ENCODE measurements at places on chromosomes 6 and 20.

DNA sequence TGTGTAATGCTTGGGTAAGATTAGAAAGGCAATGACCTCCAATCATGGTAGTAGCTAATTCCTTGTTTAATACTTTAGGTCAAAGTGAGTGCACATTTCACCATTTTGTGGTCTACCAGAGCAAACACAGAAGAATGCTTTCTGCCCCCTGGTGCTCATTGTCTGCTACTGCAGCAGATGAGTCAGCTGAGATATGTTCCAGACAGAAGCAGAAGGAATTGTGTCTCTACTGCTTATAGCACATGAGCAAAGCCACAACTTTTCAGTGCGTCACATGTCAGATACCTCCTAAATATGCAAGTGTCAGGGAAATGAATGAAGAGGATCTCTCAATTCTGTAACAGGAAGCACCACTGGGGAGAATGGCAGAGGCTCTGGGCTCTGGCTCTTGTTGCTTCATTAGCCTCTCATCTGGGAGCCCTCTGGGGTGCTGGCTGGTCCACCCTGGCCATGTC is 308.9 kb downstream of the ALDH8A1 start:
- DNase-seq: peak; percentile 62

- no peak for DNase-seq
Measured at GRCh38 chr20:63955281-63955826, 862 bp downstream of the UCKL1 start.

DNA sequence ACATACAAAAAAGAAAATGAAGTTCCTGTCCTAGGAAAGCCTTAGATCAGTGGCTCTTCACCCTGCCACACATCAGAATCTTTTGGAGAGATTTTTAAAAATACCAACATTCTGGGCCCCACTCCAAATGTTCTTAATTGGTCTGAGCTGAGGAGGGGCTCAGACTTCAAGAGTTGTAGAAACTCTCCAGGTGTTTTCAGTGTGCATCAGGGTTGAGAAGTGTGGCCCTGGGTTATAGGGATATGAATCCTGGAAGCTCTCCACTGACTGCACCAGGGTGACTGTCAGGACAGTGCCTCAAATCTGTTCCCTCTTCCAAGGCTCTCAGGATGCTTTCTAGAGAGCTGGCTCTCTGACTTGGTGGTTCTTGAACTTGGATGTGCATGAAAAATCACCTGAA is 5.5 kb upstream of the MYLK2 start:
- DNase-seq: no peak

GRCh38 chr6:104940893-104941728 is 15.8 kb upstream of the LIN28B start:
- no peak for DNase-seq

DNA sequence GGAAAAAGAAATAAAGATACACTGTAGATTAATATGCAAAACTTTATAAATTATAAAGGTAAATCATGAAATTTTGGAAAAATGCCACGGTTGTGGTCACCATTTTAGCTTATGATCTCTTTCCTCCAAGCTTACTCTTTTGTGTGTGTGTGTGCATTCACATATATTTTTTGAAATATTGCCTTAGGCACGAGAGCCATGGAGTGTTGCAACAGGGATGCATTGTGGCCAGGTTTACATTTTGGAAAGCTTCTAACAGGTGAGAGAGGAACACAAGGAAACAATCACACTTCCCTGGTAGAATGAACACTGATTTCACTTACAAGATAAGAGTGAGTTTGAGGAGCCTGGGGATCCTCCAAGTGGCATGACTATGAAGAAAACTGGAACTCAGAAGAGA is 214.5 kb upstream of the TENT5A start:
- DNase-seq: no peak

GRCh38 chr6:125831659-125832058 is 40.9 kb downstream of the NCOA7 start:
- no peak for DNase-seq

GRCh38 chr20:62303340-62304226 is 786 bp downstream of the ADRM1 start:
- no peak for DNase-seq

DNA sequence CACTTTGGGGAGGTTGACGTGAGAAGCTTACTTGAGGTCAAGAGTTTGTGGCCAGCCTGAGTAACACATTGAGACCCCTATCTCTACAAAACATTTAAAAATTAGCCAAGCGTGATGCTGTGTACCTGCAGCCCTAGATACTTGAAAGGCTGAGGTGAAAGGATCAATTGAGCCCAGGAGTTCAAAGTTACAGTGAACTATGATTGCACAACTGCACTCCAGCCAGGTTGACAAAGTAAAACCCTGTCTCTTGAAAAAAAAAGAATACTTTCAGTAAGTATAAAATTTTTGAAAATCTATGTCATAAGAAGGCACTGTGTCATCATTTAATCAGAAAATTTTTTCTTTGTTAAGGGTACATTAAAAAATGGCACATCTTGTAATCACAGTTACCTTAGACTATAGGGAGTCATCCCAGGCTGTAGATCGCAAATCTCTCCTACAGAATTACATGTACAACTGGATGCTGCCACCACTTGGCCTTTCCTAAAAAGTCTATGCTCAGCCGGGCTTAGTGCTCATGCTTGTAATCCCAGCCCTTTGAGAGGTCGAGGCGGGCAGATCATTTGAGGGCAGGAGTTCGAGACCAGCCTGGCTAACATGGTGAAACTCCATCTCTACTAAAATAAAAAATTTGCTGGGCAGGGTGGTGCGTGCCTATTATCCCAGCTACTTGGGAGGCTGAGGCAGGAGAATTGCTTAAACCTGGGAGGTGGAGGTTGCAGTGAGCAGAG is 17.0 kb upstream of the MRS2 start:
- no peak for DNase-seq

GRCh38 chr20:20887593-20888265 is 175.3 kb upstream of the RALGAPA2 start:
- no peak for DNase-seq

DNA sequence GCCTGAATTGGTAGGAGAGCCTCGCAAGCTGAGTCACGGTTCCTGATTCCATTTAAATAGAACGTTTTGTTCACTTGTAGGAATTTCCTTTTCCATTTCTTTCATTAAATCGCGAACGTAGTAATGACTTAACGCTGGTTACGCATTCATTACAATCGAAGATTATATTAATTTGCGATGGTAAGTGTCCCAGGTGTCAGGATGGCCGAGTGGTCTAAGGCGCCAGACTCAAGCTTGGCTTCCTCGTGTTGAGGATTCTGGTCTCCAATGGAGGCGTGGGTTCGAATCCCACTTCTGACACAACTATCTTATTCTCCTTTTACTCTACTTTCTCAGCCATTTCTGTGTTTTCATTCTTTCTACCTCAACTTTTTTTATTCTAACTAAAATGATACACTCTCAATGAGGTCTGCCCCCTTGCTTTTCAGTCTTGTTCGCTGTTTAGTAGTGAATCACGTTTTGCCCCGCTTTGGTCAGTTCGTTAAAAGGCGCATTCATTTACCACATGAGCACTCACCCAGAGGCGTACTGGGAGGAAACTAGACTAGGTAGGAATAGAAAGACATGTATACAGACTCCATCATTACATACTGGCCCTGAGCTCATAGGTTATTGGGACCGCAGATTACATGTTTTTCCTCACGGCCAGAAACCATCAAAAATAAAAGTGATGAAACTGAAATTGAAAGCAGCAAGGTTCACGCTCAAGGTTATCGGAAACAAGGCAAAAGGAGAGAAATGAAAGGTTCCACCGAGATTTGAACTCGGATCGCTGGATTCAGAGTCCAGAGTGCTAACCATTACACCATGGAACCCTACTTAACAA is 17.3 kb upstream of the TRIM27 start:
- peak; percentile 44 for DNase-seq

DNA sequence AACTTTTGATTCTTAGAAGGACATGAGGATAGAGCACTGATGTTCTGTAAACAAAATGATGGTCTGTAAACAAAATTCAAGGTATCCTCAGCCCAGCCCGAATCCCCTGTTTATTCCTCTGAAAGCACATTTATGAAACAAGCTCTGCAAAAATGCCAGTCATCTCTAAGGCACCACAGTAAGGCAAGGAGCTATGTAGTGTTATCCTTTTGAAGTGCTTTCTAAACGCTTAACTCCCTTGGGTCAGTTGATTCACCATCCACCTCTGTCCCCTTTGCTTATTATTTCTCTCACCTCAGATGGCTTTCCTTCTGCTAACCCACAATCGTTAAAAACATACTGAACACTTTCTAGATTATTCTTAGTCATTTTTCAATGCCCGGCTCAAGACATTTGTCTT is 93.8 kb downstream of the ATXN1 start:
- no peak for DNase-seq

DNA sequence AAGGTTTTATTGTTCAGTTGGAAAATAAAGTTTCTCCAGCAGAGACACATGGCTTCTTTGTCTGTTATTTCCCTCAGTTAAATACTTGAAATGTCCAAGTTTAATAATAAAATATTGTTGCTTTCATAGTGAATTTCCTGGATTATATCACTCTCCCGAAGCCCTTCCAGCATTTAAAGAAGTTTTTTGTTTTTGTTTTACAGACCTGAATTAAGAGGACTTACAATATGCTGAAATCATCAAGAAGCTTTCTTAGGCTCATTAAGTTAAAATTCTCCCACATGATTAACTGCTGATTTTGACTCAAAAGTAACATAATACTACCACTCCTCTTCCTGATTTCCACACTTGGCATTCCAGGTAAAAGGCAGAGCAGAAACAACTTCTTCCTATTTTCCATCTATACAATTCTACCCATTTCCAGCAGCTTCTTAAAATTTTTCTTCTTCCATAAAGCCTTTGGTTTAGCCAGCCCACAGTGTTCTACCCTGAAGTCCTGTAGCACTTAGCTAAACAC is 35.8 kb downstream of the PDSS2 start:
- DNase-seq: no peak

- no peak for DNase-seq
Measured at GRCh38 chr6:128446497-128446896, 73.9 kb downstream of the PTPRK start.

GRCh38 chr6:170049641-170050561 is 241.0 kb downstream of the DLL1 start:
- no peak for DNase-seq

- no peak for DNase-seq
Measured at GRCh38 chr6:7138921-7139358, 31.2 kb downstream of the RREB1 start.

- DNase-seq: no peak
Measured at GRCh38 chr6:8200255-8200654, 97.9 kb upstream of the EEF1E1 start.

GRCh38 chr20:13336308-13337089 is 115.4 kb downstream of the ISM1 start:
- DNase-seq: no peak

GRCh38 chr20:47677635-47678453 is 107.4 kb downstream of the SULF2 start:
- peak; percentile 23 for DNase-seq

DNA sequence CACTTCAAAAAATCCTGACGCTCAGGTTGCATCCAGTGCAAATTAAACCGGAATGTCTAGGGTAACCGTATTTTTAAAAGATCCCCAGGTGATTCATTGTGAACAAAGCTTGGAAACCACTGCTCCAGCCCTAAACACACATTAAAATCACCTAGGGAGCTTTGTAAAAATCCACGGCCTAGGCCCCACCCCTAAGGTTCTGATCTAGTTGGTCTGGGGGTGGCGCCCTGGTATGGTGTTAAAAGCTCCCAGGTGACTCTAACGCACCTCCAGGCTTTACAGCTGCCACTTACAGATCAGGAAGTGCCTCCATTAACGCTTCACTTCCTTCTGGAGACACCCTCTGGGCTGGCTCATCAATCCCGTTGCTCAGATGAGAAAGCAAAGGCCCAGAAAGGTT is 92.2 kb downstream of the GRM4 start:
- no peak for DNase-seq

- peak; percentile 31 for DNase-seq
Measured at GRCh38 chr20:57619051-57619831, 985 bp downstream of the ZBP1 start.

- DNase-seq: no peak
Measured at GRCh38 chr6:151307501-151307900, 67.7 kb downstream of the AKAP12 start.

- no peak for DNase-seq
Measured at GRCh38 chr6:170080169-170080827, 210.6 kb downstream of the DLL1 start.

DNA sequence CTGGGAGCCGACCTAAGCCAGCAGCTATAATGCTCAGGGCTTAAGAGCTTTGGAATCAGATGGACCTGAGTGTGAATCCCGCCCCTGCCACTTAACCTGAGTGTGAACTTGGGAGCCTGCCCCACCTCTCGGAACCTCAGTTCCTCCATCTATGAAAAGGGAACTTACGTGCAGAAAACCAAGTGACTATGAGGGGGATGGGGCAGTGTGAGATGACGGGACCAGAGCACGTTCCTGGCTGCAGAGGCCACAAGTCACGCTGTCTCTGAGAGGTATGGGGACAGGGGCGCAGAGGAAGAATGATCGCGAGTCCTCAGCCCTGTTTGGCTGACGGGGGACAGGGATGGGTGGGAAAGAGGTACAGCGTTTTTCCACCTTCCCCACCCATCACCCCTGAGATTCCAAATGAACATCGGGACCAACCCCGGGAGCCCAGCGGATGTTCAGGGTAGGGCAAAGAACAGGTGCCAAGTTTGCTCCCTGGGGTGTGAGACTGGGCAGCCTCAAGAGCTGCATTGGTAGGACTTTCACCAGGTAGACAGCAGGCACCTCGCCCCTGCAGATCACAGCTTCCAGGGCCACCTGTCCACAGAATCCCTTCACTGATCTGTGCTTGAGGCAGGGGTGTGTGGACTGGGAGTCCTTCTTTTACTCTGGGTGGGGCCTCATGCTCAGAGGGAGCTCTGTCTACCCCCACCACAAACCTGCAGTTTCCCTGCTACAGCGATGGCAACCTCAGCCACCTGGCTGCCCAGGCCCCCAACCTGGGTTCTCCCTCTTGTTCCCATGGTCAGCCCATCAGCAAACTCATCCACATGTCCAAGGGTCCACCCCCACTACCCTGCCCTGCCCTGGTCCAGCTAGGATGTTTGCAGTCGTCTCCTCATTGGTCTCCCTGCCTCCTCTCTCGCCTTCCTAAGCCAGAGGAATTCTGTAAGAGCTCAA is 85.8 kb downstream of the CEBPB start:
- DNase-seq: no peak

DNA sequence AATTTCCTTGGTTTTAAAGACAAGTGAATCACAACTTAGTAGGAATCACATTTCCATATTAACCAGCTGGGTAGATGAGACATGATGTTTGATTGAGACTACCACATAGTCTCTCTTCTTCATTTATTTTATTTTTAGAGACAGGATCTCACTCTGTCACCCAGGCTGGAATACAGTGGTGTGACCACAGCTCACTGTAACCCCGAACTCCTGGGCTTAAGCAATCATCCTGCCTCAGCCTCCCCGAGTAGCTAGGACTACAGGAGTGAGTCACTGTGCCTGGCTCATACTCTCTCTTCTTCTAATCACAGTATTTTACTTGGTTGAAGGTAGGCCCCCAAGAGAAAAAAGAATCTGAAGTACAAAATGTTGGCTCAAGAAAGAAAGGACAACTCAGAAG is 80.2 kb upstream of the ASF1A start:
- DNase-seq: no peak

DNA sequence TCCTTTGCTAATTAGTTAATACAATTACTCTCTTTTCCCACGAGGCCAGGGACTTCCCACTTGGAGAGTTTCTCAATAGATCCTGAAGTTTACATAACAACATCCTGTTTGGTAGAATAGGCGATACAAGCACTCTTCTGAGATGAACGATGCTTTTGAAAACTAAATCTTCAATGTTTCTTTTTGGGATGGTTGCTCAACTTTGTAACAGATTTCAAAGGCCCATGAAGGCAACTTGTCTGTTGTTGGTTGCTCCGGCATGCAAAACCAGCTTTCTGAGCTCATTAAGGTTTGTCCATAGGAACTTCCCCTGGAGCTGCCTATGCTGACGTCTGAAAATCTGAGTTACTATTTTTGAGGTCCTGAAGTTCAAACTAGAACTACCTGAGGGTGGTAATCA is 25.9 kb upstream of the ROS1 start:
- no peak for DNase-seq
